ENCODE measurements at places on chromosomes 4 and X.

DNA sequence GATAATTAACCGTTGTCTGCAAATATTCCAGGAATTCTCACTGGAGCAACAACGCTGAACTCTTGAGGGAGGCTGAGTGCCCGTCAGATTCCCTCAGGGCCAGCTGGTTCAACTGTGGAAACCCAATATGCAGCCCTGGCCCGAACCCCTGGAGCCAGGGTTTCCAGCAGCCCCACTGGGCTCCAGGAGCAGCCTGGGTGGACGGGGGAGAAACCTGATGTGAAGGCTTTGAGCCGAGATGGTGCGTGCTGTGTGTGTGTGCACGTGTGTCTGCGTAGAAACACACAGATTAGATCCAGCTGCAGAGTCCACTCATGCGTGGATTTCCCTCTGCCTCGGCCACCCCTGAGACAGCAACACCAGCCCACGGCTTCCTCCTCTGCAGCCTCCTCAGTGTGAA is 19.4 kb upstream of the SLC25A6 start:
- no peak for DNase-seq

DNA sequence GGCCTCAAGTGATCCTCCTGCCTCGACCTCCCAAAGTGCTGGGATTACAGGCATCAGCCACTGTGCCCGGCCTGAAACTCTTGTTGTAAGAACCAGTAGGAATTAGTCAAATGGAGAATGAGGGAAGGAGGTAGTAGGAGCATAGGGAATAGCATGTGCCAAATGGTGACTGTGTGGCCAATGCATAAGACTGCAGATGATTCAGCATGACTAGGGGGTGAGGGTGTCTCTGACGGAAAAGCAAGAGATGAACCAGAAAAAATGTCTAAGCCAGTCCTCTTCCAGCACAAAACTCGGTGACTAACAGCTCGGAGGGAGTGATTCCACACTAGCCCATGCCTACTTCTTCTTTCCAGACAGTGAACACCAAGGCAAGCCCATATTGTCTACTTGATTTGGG is 58.2 kb upstream of the DUSP21 start:
- DNase-seq: no peak

GRCh38 chrX:124228849-124229248 is 103.6 kb upstream of the TEX13D start:
- DNase-seq: no peak

GRCh38 chr4:15568821-15569220 is 86.3 kb downstream of the FBXL5 start:
- no peak for DNase-seq

DNA sequence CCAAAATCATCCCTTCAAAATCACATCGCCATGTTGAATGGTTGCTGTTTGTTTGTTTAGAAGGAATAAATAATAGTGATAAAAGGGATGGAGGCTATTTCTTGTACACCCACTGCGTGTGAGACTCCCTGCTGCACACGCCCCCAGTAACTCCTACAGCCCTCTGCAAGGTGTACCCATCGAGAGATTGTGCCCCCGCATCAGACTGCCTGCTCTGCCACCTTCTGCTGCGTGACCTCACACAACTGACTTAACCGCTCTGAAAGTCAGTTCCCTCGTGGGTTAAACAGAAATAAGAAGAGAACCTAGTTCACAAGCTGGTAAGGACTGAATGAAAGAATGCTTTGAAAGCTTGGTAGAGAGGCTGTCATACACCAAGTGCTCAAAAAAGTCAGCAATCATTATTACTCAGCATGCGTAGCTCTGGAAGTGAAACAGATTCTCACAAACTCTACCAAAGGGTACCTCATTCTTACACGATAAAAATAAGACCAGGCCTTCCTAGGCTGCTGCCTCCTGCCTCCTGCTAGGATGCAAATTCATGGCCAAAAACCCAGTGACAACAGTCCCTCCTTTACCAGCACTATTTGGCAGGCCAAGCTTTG is 147.1 kb downstream of the CPEB2 start:
- no peak for DNase-seq

- DNase-seq: no peak
These were observed 940 bp upstream of the UTP3 start for GRCh38 chr4:70687392-70687791.

GRCh38 chrX:18698737-18699650 is 8.5 kb upstream of the PPEF1 start:
- DNase-seq: no peak

DNA sequence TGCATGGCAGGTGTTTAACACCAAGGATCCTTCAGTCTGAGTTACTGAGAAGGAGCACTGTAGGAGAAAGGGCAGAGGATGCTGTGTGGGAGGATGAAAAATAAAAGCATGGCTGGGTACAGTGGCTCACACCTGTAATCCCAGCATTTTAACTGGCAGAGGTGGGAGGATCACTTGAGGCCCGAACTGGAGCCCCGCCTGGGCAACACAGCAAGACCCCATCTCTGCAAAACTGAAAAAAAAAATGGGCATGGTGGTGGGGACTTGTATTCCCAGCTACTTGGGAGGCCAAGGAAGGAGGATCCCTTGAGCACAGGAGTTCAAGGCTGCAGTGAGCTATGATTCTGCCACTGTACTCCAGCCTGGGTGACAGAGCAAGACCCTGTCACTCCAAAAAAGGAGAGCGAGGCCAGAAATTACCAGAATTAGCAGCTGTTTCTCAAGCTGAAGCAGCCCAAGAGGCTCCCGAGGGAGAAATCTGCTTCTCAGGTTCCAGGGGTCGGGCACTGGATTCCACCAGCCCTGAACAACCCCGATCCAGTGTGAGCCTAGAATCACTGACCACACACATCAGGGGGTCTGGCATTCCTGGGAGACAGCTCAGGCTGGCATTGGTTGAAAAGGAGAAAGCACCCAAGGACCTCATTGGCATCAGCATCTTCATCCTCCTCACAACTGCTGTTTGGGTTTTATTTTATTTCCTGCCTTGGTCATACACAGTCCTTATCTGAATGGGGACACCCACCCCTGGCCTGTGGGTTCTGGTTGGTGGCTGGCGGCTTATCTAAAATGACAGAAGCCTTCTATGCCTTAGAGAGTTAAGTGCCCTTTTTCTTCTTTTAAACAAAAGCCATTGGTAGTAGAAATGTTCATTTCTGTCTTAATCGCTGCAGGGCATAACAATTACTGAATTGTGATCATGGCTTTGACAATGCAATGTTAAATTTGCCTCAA is 66.3 kb upstream of the TRIM2 start:
- no peak for DNase-seq

DNA sequence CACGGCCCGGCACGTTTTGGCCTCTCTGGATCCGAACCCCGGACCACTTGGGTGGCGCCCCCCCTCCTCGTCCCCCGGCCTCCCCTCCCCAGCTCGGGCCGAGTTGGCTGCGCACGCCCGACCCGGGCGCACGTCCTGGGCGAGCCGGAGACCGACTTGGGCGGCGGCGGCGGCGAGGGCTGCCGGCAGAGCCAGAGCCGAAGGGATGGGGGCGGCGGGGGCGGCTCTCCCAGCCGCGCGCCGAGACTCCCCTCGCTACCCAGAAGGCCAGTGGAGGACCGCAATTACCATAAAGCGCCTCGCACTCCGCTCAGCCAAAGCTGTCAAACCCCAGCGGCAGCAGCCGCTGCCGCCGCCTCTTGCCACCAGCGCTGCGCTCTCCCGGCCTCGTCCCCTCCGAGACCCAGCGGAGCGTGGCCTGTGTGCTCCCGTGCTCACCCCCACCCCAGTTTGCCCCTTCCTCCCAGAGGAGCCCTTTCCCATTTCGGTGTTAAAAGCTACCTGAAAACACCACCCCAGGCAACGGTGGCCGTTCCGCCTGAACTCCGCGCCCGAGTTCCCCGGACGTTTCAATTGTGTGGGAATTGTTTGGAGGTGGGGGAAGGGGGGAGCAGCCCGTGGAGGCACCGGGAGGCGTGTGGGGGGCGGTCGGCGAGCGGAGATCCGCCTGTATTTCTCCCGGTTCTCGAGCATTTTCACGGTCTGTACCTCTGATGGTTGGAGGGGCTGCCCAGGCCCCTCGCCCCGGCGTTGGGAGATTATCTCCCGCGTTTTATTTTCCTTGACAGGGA is 701 bp upstream of the BCOR start:
- DNase-seq: no peak

GRCh38 chr4:107060388-107060787 is 24.3 kb upstream of the DKK2 start:
- no peak for DNase-seq

GRCh38 chr4:135368831-135369230 is 1167.2 kb upstream of the PABPC4L start:
- DNase-seq: no peak

DNA sequence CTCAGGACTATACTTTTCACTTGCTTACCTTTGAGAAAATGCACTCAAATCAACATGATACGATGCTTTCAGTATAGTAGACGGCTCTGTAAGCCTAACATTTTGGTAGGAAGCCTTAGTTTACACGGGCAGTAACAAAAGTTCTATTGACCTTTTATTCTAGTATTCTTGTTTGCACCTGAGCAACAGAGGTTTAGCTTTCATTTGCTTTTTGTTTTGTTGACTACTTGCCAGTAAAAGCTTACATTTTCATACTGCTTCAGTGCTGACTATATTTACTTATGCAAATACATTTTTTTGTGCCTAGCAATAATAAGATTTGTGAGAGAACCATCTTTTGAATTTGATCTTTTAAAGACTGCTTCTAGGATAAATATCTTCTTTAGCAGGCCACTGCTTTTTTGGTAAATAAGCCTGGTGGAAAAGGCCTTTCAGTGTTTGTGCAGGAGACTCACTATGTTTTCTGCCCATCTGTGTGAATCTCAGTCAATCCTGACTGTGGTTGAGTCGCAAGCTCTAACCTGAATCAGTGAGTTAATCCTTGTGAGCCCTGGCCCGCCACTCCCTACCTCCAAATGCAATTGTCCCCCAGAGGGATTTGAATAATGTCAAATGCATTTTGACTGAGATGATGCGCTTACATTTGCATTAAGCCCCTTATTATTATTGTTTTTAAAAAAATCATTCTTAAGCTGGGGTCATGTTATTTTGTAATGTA is 21.9 kb downstream of the FHIP1A start:
- DNase-seq: no peak

- DNase-seq: no peak
These were observed 121.6 kb upstream of the FAT1 start for GRCh38 chr4:186845137-186845842.

DNA sequence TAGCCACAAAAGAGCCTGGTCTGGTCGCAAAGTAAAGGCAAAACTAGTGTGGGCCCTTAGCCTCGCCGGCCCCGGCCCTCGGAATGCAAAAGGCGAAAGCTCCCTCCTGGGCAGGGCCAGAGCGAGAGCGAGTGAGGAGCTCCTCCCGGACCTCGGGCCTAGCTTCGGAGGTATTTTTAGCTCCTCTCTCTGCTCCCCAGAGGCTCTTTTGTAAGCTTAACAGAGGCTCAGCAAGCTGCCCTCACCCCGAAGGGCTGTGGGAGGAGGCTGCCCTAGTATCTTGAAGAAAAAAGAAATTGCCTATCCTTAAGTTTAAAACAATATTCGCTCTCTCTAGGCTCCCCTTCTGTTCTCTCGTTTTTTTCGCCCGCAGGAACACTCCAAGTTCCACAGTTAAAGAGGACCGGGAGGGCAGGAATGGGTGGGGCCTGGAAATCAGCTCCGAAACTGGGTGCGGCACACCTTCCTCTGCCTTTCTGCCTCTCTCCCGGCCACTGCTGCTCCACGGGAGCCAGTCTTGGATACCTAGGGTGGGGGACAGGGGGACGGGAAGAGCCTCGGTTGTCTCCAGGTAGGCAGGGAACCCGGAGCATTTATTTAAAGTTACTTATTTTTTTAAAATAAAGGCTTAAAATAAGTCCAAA is 12.1 kb downstream of the HAND2 start:
- no peak for DNase-seq

DNA sequence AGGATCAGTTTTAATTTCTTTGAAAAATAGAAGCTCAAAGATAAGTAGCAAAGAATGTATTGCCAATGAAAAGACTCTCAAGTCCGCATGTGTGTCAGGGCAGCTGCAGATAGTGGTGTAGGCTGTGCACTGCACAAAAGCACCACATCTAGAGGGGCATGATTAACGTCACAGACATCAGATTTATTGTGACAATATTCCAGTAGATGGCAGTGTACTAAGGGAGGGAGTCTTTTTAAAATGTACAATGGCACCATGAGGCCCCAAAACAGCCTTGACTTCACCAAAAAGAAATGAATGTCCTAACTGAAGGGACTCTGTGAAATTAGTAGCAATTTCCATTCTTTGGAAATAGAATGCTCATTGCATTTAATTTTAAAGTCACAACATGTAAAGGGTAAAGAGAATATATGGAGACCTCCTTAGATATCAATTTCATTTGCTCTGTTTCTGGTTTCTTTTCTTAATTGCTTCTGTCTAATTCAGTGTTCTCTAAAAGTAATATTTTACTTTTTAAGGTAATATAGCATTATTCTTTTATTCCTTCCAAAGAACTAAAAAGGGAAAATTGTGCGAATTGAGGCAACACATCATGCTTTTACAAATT is 98.4 kb downstream of the ZNF827 start:
- no peak for DNase-seq

DNA sequence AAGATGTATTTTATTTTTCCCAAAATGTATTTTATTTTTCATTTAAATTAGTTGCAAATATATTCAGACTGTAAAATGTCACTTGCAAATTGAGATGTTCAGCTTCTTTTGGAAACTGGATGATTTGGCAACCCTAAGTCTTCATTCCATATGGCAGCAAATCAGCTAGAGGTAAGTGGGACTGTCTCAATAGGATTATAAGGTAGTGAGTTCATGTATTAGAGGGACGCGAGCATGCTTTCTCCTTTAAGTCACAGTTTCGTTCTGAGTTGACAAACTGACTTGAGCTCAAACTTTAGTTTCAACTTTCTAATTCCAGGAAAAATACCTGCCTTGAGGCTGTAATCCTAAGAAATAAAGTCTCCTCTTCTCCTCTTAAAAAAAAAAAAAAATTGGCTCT is 44.2 kb upstream of the TMEM131L start:
- DNase-seq: no peak

DNA sequence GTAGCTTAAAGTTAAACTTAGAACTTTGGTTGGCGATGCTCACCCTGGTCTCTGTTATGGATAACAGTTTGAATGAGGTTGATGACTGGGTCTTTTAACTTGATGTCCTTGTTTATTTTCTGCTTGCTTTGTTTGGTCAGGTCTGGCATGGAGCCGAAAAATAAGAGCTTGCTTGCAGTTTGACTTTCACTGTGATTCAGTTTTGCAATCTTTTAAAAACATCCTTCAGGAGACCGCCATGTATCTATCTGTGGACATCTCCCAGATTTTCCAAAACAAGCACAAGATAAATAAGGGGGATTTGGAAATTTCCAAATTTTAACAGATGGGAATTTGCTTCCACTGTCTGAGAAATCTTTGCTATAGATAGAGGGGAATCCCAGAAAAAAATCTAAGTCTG is 246.7 kb downstream of the PALLD start:
- no peak for DNase-seq

- DNase-seq: no peak
These were observed 54.0 kb upstream of the PACRGL start for GRCh38 chr4:20646287-20646686.

- DNase-seq: no peak
These were observed 335.9 kb upstream of the AR start for GRCh38 chrX:67207912-67208311.

GRCh38 chr4:188930822-188931221 is 791.6 kb downstream of the TRIML1 start:
- DNase-seq: no peak

All from stimulated activated CD8-positive, alpha-beta memory T cell treated with anti-CD3 and anti-CD28 coated beads, Interleukin-12 subunit alpha, Interleukin-12 subunit beta, amount 100 ng/mL, for 4 hours (primary cell).